T-helper 2 cell (primary cell): ENCODE measurements at places on chromosomes 13 and 19.

- DNase-seq, result no peak
These were observed 38.0 kb downstream of the PHF11 start for GRCh38 chr13:49533591-49534269.

- peak; percentile 81 for DNase-seq
These were observed 65.6 kb downstream of the UFM1 start for GRCh38 chr13:38415233-38415632.

GRCh38 chr13:39776439-39776838 lies 121.0 kb downstream of the COG6 start:
- DNase-seq, result no peak

DNA sequence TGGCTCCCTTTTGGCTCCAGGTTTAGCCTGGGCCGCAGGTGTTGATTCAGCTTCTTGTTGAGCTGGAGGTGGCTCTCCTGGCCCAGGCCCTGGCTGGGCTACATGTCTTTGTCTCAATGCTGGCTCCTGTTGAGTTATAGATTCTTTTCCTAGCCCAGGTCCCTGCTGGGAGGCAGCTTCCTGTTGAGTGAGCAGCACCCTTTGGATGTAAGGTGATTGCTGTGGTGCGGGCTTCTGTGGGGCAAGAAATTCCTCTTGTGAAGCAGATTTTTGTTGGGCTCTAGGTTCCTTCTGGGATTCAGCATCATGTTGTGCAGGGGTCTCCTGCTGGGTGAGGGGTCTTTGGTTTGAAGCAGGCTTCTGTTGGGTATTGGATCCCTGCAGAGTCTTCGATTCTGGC lies 545 bp downstream of the LIPE start:
- no peak for DNase-seq

GRCh38 chr13:43947897-43948458 lies 68.3 kb downstream of the LACC1 start:
- DNase-seq, result no peak

DNA sequence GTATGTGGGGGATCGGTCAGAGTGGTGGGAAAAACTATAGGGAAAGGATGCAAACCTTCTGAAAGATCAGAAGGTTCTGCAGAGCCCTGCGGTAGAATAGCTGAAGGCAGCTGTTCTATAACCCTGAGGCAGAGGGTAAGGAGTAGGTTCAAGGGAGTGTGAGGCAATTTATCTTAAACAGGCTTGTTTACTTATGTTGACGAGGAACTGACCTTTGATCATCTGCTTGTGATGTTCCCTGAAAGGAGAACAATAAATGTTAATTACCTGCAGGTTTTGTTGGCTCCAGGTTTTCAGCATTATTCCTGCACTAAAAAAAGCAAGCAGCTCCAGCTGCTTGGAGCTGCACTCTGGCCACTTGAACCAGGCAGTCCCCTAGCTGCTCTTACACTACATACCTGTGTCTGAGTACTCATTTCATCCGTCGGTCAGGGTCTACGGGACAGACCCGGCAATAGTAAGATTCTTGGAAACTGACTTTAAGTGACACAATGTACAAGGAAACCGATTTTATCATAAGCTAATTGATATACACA lies 202.1 kb downstream of the TBC1D4 start:
- no peak for DNase-seq

GRCh38 chr13:70108356-70109105 lies at the start of gene KLHL1:
Gene KLHL1 (minus strand): TSS chr13:70108452. CDS start chr13:70107699, 753 bp downstream.
- DNase-seq, result no peak

GRCh38 chr13:25478186-25478585 lies 106.4 kb downstream of the ATP8A2 start:
- DNase-seq, result no peak

DNA sequence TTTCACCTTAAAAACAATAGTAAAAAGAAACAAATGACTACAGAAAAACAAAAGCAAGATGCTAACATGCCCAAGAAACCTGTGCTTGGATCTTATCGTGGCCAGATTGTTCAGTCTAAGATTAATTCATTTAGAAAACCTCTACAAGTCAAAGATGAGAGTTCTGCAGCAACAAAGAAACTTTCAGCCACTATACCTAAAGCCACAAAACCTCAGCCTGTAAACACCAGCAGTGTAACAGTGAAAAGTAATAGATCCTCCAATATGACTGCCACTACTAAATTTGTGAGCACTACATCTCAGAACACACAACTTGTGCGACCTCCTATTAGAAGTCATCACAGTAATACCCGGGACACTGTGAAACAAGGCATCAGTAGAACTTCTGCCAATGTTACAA lies 6.0 kb downstream of the CKAP2 start:
- no peak for DNase-seq

- DNase-seq, result peak; percentile 35
These were observed 823 bp downstream of the TLE5 start for GRCh38 chr19:3061182-3062161.

- no peak for DNase-seq
These were observed 3.1 kb downstream of the ZBTB7A start for GRCh38 chr19:4063369-4064148.

DNA sequence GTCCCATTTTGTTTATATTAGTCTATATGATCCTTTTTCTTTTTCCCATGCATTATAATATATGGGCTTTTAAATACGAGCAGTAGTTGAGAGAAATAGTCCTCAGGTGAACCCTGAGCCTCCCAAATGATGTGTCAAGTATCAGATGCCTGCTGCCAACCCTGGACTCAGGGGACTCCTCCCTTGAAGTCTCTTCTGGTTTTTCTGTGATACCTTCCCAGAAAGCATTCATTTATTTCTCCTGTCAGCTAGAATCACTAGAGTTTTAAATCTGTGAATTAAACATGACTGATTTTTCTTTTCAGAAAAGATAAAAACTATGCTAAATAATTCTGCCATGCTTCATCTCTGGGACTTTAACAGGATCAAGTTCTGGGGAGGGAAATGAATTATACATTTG lies 184.6 kb downstream of the LIG4 start:
- DNase-seq, result no peak

DNA sequence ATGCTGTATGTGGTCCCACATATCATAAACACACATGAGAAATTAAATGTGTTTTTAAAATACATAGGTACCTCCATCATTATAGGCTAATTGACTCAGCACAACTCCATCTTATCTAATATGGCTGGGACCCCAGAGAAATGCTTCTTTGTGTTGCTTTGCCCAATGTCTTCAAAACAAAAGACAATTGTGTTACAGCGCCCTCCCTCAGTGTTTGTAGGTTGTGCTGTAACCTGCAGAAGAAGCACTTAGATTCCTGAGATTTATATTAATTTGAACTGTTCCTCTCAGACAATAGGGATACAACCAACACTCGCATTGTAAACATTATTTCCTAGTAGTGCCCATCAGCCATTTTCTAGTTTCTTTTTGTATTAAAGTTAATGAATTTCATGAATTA lies 303.4 kb downstream of the MZT1 start:
- no peak for DNase-seq

GRCh38 chr13:50162567-50162966 lies 147.3 kb downstream of the KCNRG start:
- DNase-seq, result no peak

DNA sequence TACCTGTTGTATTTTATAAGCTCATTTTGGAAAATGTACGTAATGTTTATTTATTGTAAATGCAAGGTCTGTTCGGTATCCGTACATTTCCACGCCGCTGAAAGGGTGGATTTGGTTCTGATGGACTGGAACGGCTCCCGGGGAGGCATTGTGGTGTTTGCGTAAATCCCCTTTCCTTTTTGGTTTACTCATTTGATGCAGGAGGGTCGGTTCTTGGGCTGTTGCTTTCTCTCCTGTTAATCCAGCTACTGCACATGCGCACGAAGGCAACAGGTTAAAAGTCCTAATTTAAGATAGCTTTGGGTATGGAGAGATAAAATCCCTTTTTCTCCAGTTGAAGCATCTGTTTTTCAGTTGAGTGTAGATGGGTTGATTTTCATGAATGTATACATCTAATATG lies 224.4 kb downstream of the TM9SF2 start:
- DNase-seq, result no peak

- DNase-seq, result no peak
These were observed 25.4 kb downstream of the ATP8B3 start for GRCh38 chr19:1786668-1787067.

GRCh38 chr19:28715157-28715556 lies 497.8 kb downstream of the UQCRFS1 start:
- no peak for DNase-seq

DNA sequence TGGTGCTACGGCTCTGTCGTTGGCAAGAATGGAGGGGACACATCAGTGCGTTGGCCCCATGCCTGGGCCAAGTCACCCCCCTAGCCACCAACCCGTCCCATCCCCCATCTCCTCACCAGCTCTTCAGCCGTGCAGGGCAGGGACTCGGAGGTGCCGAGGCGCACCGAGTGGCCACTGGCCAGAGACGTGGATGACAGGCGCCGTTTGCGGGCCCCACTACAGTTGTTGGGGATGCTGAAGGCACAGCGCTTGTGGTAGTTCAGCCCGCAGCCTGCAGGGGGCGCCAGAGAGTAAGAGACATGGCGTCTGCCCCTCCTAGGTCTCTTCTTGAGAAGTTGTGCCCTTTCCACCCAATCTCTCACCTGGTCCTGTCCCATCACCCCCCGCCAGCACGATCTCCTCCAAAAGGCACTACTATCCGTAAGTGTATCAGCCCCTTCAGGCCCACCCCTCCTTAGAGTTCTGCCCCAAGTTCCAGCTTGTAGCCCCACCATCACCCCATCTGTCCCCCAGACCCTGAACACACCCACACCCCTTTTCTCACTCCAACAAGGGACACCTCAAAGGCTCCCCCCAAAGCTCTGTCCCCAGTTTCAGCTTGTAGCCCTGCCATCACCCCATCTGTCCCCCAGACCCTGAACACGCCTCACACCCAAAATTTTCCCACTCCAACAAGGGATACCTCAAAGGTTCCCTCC lies 12.4 kb downstream of the PRKD2 start:
- DNase-seq, result peak; percentile 84

DNA sequence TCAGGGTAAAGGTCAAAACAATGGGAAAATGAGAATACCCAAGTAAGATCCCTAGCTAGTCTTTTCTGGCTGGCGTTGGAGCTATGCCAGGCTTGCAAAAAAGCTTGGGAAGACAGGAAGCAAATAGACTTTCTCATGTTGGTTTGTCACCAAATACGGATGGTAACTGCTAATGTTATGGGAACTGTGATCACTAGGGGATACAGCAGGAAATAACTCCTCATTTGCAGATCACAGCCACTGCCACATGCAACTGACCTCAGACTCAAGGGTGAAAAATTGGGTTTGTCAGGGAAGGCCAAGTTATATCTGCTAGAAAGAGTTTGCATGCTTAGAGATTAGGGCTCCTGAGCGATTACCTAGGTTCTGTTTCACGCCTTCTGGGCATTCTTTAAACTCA lies 162.9 kb downstream of the NHLRC3 start:
- no peak for DNase-seq

- peak; percentile 81 for DNase-seq
These were observed 3.7 kb downstream of the USHBP1 start for GRCh38 chr19:17260842-17261325.

DNA sequence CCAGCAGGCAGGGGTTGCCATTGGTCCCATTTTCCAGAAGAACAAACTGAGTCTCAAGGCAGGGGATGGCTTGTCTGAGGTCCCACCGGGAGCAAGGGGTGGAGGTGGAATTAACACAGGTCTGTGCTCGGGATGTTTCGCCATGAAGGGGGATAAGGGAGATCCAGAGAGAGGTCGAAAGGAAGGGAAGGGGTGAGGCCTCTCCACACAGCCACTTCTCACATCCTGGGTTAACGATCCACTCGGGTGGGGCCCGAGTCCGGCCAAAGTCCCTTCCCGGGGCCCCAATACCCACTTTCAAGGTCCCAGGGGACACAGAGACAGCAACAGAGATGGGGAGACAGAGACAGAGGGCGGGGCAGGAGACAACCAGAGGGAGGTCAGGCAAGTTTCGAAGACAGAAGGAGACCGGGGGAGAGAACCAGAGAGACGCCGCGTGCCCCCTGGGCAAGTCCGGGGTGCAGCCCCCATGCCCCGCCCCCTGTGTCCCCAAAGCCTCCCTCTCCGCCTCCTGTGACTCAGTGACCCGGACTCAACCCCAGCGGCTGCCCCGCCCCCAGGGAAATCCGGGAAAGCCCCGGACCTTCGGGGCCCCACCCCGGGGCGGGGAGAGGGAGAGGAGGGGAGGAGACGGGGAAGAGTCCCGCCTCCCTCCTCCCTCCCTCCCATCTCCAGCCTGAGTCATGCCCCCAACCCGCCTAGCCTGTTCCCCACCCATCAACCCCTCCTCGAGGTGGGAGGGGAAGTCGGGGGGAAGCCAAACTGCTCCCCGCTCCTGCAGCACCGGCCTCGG lies 1.4 kb upstream of the BCL3 start:
- DNase-seq, result peak; percentile 84

- no peak for DNase-seq
These were observed 20.3 kb downstream of the XPO4 start for GRCh38 chr13:20882206-20882605.

DNA sequence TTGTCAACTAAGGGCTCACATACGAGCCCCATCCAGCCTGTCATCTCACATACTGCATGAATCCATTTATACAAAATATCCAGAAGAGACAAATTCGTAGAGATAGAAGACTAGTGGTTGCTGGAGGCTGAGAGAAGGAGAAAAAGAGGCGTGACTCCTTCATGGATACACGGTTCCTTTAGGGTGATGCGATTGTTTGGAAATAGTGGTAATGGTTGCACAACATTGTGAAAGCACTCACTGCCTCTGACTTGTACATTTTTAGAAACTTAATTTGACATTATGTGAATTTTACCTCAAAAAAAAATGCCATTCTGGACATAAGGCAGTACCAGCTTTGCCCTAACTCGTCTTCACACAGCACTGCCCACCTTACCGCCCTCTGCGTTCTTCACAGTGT lies 27.3 kb downstream of the IGFL1 start:
- no peak for DNase-seq

GRCh38 chr19:54229146-54229545 lies 6.3 kb upstream of the LILRB3 start:
- DNase-seq, result no peak

- no peak for DNase-seq
These were observed 1.9 kb downstream of the GNG14 start for GRCh38 chr19:12689581-12690216.

GRCh38 chr13:75364131-75364713 lies 117.7 kb downstream of the TBC1D4 start:
- DNase-seq, result no peak

- DNase-seq, result no peak
These were observed 18.7 kb downstream of the PAF1 start for GRCh38 chr19:39372047-39372802.

DNA sequence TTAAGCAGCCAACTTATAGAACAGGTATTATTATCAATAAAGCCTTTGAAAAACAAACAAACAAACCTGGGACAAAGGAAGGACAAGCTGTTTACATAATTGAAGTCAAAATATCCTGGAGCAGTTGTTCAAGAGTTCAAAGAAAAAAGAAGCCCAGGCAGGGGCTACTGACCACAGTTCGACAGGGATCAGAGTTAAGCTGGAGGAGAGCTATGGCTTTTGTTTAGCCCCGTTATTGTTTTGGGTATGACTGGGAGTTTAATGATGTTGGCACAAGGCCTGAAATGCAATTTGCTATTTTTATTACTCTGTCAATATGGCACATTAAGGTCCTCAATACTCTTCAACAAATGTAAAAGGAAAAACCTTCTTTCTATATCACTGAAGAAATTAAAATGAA lies 624.4 kb upstream of the KLHL1 start:
- no peak for DNase-seq

GRCh38 chr13:27973291-27973690 lies 4.2 kb upstream of the CDX2 start:
- no peak for DNase-seq
